ENCODE measurements at places on chromosomes 4 and X.

DNA sequence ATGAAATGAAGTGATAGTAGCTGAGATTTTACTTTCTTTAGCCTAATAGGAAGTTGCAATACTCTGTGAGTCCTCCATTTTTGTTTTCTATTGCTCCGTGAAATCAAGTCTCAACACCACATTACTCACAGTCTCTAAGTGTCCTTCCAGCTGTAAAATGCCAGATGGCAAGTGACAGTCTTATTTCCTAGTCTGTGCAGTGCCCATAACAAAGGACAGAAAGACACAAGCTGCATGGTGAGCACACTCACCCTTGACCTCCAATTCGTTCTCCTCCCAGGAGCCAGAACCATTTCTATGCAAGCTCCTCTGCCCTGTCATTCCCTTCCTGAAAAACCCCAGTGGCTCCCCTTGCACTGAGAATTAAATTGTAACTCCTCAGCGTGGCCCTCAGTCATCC is 101.6 kb downstream of the PARM1 start:
- no peak for DNase-seq

DNA sequence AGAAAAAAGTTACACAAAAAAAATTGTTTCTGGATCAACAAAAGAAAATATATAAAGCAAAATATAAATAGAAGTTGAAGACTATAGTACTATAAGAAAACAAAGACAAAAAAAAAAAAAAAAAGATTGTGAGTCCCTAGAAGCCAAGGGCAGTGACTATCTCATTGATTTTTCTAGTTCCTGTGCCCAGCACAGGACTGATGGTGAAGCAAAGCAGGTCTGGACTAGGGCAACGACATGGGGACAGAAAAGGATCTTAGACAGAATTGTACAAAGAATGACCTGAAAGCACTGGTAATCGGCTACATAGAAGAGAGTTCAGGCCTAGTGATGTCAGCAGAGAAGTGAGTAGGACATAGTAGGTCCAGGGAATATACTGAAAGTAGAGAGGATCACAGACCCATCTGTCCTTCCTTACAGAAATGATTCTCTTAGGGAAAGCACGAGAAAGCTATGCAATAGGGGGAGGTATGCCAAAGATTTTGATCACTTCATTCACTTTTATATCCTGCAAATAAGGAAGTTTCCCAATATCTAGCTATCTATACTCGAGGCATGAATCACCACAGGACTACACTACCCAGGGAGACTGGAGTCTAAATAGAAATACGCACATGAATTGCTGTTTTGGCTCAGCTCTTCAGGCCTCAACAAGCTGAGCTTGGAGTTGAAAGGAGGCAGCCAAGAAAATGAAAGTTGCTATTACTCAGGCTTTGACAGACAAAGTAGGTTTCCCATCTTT is 230.9 kb upstream of the GPC4 start:
- DNase-seq: no peak

DNA sequence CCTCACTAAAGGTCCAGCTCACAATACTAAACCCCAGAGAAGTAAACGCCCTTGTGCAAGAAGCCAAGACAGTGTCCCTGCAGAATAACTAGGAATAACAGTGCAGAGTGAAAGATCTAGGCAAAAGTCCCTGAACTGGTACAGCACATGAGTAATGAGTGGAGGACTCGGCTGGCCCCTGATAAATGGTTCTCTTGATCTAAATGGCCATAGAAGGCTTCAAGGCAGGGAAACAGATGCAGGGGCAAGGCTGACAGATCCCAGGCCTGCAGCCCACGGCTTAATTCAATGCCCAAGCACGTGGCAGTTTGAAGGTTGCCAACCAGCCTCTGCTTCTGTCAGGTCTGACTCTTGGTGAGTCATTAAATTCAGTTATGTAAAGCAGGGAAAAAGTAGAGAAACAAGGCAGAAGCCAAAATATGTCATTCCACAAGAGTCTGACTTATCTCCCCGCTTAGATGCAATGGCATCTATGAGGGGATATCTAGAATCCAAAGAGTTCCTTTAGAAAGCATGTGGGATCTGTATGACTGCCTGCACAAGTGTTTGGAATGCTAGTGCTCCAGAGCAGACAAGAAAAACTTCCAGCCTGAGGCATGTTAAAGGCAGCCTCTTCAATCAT is 121.3 kb downstream of the PRDM5 start:
- DNase-seq: no peak

DNA sequence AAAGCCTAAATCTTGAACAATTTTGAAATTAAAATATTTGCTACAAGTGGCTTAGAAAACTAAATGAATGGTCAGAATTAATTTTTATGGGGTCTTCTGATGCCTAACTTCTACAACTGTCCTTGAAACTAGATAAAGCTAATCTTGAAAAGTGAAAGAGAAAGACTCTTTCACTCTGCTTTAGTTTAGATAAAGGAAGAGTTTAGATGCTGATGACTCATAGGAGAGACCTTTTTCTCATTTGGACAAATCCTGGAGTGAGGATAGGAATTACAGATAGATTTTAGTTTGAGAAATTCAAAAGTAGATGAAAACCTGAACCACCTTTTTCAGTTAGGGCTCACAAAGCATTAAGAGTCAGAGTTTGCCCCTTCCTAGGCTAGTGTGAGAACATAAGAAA is 342.3 kb upstream of the GRID2 start:
- DNase-seq: no peak
